ENCODE measurements at places on chromosomes 1 and 21. TPM values are rescaled to one million over a fixed set of nuclear protein-coding genes. Genes with fewer than 3 reads are reported as not detected.

The SETDB1 gene
- total RNA-seq, result 22.2 TPM

The TMCO2 gene
- not detected for total RNA-seq

The RBM34 gene
- total RNA-seq, result 66.3 TPM

The LCE6A gene
- total RNA-seq, result not detected

The FCRL1 gene
- not detected for total RNA-seq

The CRNN gene
- not detected for total RNA-seq

The MIS18A gene
- 14.3 TPM for total RNA-seq

The NPL gene
- total RNA-seq, result 1.2 TPM

The HAO2 gene
- total RNA-seq, result not detected

The S100B gene
- not detected for total RNA-seq

The MPL gene
- total RNA-seq, result 0.22 TPM

The CFAP141 gene
- not detected for total RNA-seq

The CFHR3 gene
- total RNA-seq, result 0.16 TPM

The PEAR1 gene
- total RNA-seq, result 5.9 TPM

The SERPINC1 gene
- total RNA-seq, result not detected

The THEM5 gene
- not detected for total RNA-seq

The LCE2A gene
- not detected for total RNA-seq

The ANXA9 gene
- 0.95 TPM for total RNA-seq

The TNN gene
- not detected for total RNA-seq

The SPATA1 gene
- 1.6 TPM for total RNA-seq

The KLHDC9 gene
- total RNA-seq, result 1.6 TPM

The CYP4A11 gene
- not detected for total RNA-seq

The DEPDC1 gene
- 12.4 TPM for total RNA-seq

The SLC25A34 gene
- total RNA-seq, result 0.24 TPM

The TRAF3IP3 gene
- total RNA-seq, result not detected

The ABCD3 gene
- 26.0 TPM for total RNA-seq

The FAM131C gene
- 17.8 TPM for total RNA-seq

The S100A8 gene
- not detected for total RNA-seq

The VHLL gene
- total RNA-seq, result not detected

The TTLL7 gene
- total RNA-seq, result 3.2 TPM

The GUCA2A gene
- not detected for total RNA-seq

The GFI1 gene
- 0.20 TPM for total RNA-seq

The SMIM1 gene
- total RNA-seq, result 0.70 TPM

The AMY1B gene
- not detected for total RNA-seq

The INKA2 gene
- total RNA-seq, result 2.0 TPM

The KRTAP13-2 gene
- not detected for total RNA-seq

The FCAMR gene
- total RNA-seq, result not detected

The HRNR gene
- not detected for total RNA-seq

The OR2L3 gene
- not detected for total RNA-seq

The ANGPTL3 gene
- total RNA-seq, result not detected

The MFAP2 gene
- total RNA-seq, result 0.95 TPM

The SCYL3 gene
- 3.1 TPM for total RNA-seq

The IQGAP3 gene
- 17.9 TPM for total RNA-seq

The RHD gene
- not detected for total RNA-seq

The CELA2A gene
- not detected for total RNA-seq

The CLEC20A gene
- not detected for total RNA-seq

The CLCA2 gene
- not detected for total RNA-seq

The RGSL1 gene
- not detected for total RNA-seq
